Occipital lobe (tissue), 3 donors: ENCODE measurements at places on chromosomes 7 and 10. TPM values are rescaled to one million over a fixed set of nuclear protein-coding genes. Genes with fewer than 3 reads are reported as not detected.

TSPAN12 gene
- 7.2 TPM for total RNA-seq

SPRN gene
- total RNA-seq: 6.1 TPM

PLCE1 gene
- total RNA-seq: 10.1 TPM

UNCX gene
- not detected for total RNA-seq

OR6V1 gene
- total RNA-seq: not detected

CCL24 gene
- not detected for total RNA-seq

CREB5 gene
- 8.0 TPM for total RNA-seq

FAM25G gene
- not detected for total RNA-seq

AKR1C8 gene
- total RNA-seq: 0.78 TPM

SEC23IP gene
- 19.8 TPM for total RNA-seq

GNAT3 gene
- not detected for total RNA-seq

FGL2 gene
- 3.4 TPM for total RNA-seq

UFSP1 gene
- 2.5 TPM for total RNA-seq

GDF2 gene
- total RNA-seq: not detected

CALY gene
- 4.7 TPM for total RNA-seq

LOXL4 gene
- 0.47 TPM for total RNA-seq

DYNC1I1 gene
- 182 TPM for total RNA-seq

TRIM74 gene
- 0.47 TPM for total RNA-seq

GTF2IRD2 gene
- total RNA-seq: 51.0 TPM

IL2RA gene
- not detected for total RNA-seq

PLA2G12B gene
- total RNA-seq: not detected

CTAGE6 gene
- total RNA-seq: not detected

ZNF488 gene
- 1.9 TPM for total RNA-seq

ARPC1B gene
- total RNA-seq: 11.9 TPM

TMEM236 gene
- total RNA-seq: 0.16 TPM

SLC4A2 gene
- total RNA-seq: 13.7 TPM

CUBN gene
- 2.3 TPM for total RNA-seq

MKI67 gene
- 1.7 TPM for total RNA-seq

NOM1 gene
- total RNA-seq: 27.5 TPM

BBIP1 gene
- 78.1 TPM for total RNA-seq

TRAPPC14 gene
- total RNA-seq: 8.0 TPM

CC2D2B gene
- total RNA-seq: 2.0 TPM

ZNF425 gene
- 5.1 TPM for total RNA-seq

RABGEF1 gene
- total RNA-seq: 48.0 TPM

RNF148 gene
- 0.78 TPM for total RNA-seq

LRRC17 gene
- total RNA-seq: 27.0 TPM

ABCB1 gene
- 14.7 TPM for total RNA-seq

TAS2R4 gene
- 4.5 TPM for total RNA-seq

PTER gene
- 0.62 TPM for total RNA-seq

GNG11 gene
- total RNA-seq: 4.5 TPM

CHCHD2 gene
- total RNA-seq: 158 TPM

CADPS2 gene
- 20.9 TPM for total RNA-seq

SLC18A2 gene
- not detected for total RNA-seq

UBTD1 gene
- 1.1 TPM for total RNA-seq

PPP1R17 gene
- total RNA-seq: 2.7 TPM

SLC25A28 gene
- total RNA-seq: 18.6 TPM

PHF14 gene
- 301 TPM for total RNA-seq
